ENCODE measurements at places on chromosomes 6 and 20. TPM values are rescaled to one million over a fixed set of nuclear protein-coding genes. Genes with fewer than 3 reads are reported as not detected.

- H3K27ac ChIP-seq, result no peak overlapping the region
- no peak for DNase-seq
- H3K4me1 ChIP-seq, result peaks cover 7% of the 10 kb centered on the region
- H3K4me3 ChIP-seq, result no peak overlapping the region
- H3K36me3 ChIP-seq, result no peaks in the 10 kb centered on the region
- no peaks in the 10 kb centered on the region for H3K27me3 ChIP-seq
Measured at GRCh38 chr20:35144694-35145093, 2.4 kb downstream of the EDEM2 start.

MBOAT1 gene
- total RNA-seq, result 6.6 TPM

DOP1A gene
- total RNA-seq, result 33.7 TPM

DNA sequence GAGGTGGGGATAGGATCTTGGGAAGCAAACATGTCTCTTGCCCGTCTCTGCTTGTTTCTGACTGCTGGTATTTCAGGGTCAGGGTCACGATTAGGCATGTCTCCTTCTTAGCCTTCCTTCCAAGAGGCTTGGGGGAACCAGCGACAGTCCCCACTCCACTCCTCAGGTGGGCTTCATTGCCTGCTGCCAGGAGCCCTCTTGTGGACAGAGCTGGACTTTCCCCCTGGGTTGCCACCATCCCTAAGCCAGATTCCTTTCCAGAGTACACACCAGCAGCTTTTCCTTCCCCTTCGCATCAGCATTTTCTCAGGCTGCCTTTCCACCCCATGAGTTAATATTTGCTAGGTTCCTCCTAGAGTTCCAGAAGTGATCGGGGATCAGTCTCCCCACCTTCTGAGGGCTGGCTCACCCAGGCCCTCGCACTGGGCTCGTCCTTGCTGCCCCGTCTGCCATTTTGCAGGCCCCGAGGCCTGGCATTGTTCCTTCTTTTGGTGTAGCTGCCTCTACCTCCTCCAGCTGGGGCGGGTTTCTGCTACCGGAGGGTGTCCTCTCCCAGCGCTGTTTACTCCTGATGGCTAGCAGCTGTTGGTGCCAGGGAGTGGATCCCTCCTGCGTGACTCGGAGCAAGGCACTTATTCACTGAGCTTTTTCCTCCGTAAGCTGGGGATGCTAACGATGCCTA lies 8.8 kb upstream of the C20orf144 start:
- peak; percentile 74 for DNase-seq
- H3K4me1 ChIP-seq, result peaks cover 2% of the 10 kb centered on the region
- H3K4me3 ChIP-seq, result no peak overlapping the region
- H3K27me3 ChIP-seq, result no peaks in the 10 kb centered on the region

DNA sequence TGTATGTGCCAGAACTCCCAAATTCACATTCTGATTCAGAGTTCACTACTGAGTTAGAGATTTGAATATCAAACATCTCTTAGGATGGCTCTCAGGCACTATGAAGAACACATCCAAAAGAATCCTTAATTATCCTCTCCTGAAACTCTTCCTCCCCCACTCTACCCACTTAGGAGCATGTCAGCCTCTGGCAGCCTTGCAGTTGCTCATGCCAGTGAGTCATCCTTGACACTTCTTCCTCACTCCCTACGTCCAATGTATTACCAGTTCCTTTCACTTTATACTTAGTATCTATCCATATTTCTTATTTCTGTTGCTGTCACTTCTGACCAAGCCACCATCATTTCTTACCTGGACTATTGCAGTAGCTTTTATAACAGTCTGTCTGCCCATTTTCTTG lies 192.0 kb upstream of the IMPG1 start:
- H3K27ac ChIP-seq, result no peak overlapping the region
- no peaks in the 10 kb centered on the region for H3K4me1 ChIP-seq
- H3K4me3 ChIP-seq, result no peak overlapping the region
- no peak for DNase-seq
- no peaks in the 10 kb centered on the region for H3K27me3 ChIP-seq
- H3K36me3 ChIP-seq, result no peaks in the 10 kb centered on the region

DNA sequence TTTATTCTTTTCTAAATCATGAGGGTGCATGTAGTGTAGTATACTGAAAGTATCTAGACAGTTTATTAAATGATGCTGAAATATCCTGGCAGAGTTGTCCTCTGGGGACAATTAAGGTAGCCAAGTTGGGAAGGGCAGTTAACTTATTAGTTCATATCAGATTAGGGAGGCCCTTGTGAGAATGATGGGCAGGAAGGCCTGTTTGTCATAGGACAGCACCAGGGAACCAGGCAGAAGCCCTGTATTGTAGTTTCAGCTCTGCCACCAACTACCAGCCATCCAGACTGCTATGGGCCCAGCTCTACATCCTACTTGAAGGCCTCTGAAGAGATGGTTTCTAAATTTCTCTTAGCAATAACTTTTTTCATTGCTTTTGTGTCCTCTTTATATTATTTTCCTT lies 4.0 kb downstream of the MYLIP start:
- H3K4me3 ChIP-seq, result no peak overlapping the region
- no peaks in the 10 kb centered on the region for H3K36me3 ChIP-seq
- H3K4me1 ChIP-seq, result peaks cover 9% of the 10 kb centered on the region
- H3K27me3 ChIP-seq, result peaks cover 1% of the 10 kb centered on the region

RIMS4 gene
- total RNA-seq, result under 0.01 TPM

DNA sequence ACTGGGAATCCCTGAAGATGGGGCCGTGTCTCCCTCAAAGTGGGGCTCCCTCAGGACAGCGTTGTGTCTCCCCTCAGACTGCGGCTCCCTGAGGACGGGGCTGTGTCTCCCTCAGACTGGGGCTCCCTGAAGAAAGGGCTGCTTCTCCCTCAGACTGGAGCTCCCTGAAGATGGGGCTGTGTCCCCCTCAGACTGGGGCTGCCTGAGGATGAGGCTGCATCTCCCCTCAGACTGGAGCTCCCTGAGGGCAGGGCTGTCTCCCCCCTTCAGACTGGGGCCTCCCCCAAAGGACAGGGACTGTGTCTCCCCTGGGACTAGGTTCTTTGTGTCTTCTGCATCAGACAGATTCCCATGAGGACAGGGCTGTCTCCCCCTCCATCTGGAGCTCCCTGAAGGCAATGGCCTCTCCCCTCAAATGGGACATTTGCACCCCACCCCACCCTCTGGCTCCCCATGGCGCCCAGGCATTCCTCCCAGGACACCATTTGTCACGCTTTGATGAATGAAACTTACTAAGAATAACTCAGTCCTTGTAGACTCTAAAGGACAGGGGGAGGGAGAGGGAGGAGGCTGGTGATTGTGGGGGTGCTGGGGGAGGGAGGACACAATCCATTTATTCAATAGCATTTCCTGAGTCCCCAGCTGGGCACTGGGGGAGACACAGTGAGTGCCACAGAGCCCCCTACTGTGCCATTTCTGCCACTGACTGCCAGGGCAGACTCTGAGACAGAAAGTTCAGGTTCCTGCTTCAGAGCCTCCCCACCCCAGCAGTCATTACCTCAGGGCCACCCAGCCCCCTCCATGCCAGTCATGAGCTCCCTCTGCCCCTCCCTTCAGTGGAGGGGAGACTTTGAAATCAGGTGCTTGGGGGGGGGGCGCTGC lies 122.4 kb downstream of the MRPL14 start:
- no peak overlapping the region for H3K27ac ChIP-seq
- no peak overlapping the region for H3K4me3 ChIP-seq
- H3K4me1 ChIP-seq, result peaks cover 21% of the 10 kb centered on the region
- H3K27me3 ChIP-seq, result no peaks in the 10 kb centered on the region
- H3K36me3 ChIP-seq, result no peaks in the 10 kb centered on the region

- no peak overlapping the region for H3K4me3 ChIP-seq
- no peaks in the 10 kb centered on the region for H3K27me3 ChIP-seq
- peak overlapping the region; percentile 40 for H3K27ac ChIP-seq
- H3K36me3 ChIP-seq, result no peaks in the 10 kb centered on the region
- DNase-seq, result peak; percentile 85
- peaks cover 5% of the 10 kb centered on the region for H3K4me1 ChIP-seq
Measured at GRCh38 chr6:134235937-134236751, 81.8 kb downstream of the SGK1 start.

ANKRD66 gene
- total RNA-seq, result not detected

DNA sequence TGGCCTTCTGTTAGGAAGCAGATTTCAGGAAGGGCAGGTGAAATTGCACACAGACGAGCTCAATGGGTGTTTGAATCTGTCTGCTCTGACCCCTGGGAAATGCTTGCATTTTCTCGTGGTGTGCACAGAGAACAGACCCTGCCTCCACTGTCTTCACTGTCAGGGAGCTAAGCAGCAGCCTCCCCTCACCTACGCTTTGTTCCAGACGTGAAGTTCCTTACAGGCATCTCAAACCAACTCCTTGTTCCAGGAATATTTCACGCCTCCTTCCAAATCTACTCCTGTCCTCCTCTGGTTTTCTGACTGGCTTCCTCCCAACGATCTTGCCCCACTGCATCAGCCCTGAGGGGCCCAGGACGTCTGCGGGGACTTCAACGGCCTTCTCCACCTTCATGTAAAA lies 13.7 kb downstream of the DACT2 start:
- DNase-seq, result no peak
- H3K27ac ChIP-seq, result no peak overlapping the region
- H3K27me3 ChIP-seq, result no peaks in the 10 kb centered on the region
- H3K36me3 ChIP-seq, result no peaks in the 10 kb centered on the region

DNA sequence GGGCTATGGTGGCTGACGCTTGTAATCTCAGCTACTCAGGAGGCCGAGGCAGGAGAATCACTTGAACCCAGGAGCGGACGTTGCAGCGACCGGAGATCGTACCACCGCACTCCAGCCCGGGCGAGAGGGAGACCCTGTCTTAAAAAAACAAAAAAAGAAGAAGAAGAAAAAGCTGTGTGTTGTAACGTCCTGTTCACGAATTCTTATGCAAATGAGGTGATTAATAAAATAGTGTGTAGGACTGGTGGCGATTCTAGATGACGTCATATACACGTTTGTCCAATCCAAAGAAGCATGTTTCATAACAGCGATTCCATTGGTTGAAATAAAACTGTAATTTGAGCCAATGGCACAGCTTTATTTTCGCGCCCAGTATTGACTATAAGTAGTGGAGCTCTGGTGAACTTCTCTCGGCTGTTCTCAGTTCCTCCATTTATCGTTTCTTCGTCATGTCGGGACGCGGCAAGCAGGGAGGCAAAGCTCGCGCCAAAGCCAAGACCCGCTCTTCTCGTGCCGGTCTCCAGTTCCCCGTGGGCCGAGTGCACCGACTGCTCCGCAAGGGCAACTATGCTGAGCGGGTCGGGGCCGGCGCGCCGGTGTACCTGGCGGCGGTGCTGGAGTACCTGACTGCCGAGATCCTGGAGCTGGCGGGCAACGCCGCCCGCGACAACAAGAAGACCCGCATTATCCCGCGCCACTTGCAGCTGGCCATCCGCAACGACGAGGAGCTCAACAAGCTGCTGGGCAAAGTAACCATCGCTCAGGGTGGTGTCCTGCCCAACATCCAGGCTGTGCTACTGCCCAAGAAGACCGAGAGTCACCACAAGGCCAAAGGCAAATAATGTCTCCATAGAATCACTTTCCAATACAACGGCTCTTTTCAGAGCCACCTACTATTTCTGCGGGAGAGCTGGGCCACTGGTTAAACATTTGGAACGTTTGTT lies 47.0 kb downstream of the OR2B2 start:
- H3K27me3 ChIP-seq, result no peaks in the 10 kb centered on the region
- H3K4me1 ChIP-seq, result no peaks in the 10 kb centered on the region
- H3K4me3 ChIP-seq, result peak overlapping the region; percentile 90
- DNase-seq, result peak; percentile 99
- no peaks in the 10 kb centered on the region for H3K36me3 ChIP-seq

DNA sequence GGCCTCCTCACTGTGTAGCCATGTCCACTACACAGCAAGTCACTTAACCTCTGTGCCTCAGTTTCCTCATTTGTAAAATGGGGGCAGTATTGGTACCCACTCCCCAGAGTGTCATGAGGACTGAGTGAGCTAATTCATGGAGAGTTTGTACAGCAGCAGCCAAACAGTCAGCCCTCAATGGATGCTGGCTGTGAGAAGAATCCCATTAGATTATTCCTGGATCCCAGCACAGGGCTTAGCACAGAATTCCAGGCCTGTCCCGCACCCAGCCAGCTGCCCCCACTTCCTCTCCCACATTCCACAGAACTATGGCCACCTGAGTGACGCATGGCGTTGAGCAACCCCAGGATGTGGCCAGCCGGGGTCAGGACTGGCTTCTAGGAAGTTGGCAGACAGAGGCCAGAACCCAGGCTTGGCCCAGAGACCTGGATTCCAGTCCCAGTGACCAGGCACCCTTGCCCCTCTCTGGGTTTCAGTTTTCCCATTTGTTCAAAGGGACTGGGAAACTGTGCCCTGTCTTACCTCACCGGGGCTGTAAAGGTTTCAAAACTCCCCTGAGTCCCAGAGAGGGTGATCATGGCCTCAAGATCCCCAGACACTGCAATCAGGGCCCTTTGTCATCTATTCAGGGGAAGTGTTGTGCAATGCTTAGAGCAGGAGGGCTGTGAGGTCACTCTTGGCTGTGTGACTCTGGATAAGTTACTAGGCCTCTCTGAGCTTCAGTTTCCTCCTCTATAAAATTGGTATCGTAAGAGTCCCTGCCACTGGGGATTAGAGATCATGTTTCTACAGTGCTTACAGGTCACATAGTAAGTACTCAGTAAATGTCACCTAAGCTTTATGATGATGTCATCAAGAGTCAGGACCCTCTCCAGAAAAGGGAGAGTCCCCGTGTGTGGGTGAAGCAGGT lies 3.0 kb upstream of the TGM2 start:
- H3K27ac ChIP-seq, result peak overlapping the region; percentile 69
- peak; percentile 91 for DNase-seq
- H3K4me3 ChIP-seq, result no peak overlapping the region
- H3K4me1 ChIP-seq, result peaks cover 52% of the 10 kb centered on the region
- H3K36me3 ChIP-seq, result no peaks in the 10 kb centered on the region

KCNK16 gene
- not detected for total RNA-seq

- H3K27ac ChIP-seq, result no peak overlapping the region
- DNase-seq, result no peak
- H3K4me1 ChIP-seq, result no peaks in the 10 kb centered on the region
- H3K4me3 ChIP-seq, result no peak overlapping the region
- H3K36me3 ChIP-seq, result no peaks in the 10 kb centered on the region
Measured at GRCh38 chr6:156864557-156864956, 87.4 kb downstream of the ARID1B start.

DNA sequence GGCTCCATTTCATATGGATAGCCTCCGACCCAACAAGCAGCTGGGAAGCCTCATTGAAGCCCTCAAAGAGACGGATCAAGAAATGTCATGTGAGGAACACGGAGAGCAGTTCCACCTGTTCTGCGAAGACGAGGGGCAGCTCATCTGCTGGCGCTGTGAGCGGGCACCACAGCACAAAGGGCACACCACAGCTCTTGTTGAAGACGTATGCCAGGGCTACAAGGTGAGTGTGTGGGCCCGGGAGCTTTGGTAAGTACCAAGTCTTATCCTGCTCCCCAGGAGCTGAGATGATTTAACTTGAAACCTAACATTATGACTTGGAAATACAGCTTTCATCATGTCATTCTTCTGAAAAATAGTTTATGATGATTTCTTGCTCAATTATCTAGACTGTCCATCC lies 4.1 kb downstream of the TRIM38 start:
- H3K27ac ChIP-seq, result no peak overlapping the region
- no peak overlapping the region for H3K4me3 ChIP-seq
- no peaks in the 10 kb centered on the region for H3K27me3 ChIP-seq
- no peak for DNase-seq
- peaks cover 14% of the 10 kb centered on the region for H3K4me1 ChIP-seq
- peaks cover 12% of the 10 kb centered on the region for H3K36me3 ChIP-seq

SLC22A7 gene
- not detected for total RNA-seq

Data from fibroblast of lung (primary cell).